Fibroblast of the conjunctiva (primary cell): ENCODE measurements at places on chromosomes 2 and 18.

- DNase-seq = no peak
These were observed 37.7 kb upstream of the TBC1D8 start for GRCh38 chr2:101188683-101189405.

- no peak for DNase-seq
These were observed 28.2 kb downstream of the CALCRL start for GRCh38 chr2:187419808-187420207.

- DNase-seq = no peak
These were observed 65.0 kb downstream of the SEMA4F start for GRCh38 chr2:74719066-74719465.

DNA sequence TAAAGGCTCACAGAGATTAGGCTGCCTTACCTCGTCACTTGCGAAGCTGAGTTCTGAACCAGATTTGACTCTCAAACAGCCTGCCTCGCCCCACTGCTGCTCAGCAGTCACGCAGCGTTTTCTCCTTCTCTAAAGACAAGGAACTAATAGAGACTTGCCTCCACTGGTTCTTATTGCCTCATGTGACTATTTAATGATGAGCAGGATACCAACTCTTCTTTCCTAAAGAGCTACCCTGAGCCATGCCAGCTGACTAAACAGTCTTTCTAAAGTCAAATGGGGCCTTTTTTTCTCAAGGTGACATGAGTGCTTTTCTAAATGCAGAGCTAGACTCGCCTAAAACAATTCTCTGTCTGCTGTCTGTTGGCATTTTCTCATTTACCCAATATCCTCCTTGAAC is 147.5 kb downstream of the NCKAP5 start:
- DNase-seq = no peak

DNA sequence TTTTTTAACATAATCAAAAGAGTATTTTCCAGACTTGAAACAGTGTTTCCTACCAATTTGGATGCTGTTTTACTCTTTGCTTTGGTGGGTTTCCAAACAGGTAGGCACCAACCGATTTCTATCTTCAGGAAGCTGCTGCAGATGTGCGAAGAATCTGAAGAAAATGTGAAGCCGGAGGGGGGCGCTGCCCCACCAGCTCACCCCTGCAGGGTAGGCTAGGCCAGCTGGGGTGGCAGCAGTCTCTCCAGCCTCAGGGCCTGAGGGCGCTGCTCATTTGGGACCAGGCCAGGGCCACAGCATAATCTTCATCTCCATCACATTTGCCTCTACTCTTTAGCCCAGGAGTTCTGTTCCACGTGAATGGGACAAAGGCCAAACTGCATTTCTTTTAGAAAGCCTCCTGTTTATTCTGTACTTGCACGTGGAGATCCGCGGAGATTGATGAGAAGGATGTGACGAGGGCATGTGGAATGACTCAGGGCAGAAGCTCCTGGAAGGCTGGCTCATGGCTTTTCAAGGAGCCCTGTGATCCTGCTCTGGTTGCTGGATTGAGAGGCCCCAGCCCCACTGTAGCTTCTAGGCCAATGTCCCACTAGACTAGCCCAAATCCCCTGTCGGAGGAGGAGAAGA is 84.2 kb upstream of the FAM136A start:
- DNase-seq = no peak

DNA sequence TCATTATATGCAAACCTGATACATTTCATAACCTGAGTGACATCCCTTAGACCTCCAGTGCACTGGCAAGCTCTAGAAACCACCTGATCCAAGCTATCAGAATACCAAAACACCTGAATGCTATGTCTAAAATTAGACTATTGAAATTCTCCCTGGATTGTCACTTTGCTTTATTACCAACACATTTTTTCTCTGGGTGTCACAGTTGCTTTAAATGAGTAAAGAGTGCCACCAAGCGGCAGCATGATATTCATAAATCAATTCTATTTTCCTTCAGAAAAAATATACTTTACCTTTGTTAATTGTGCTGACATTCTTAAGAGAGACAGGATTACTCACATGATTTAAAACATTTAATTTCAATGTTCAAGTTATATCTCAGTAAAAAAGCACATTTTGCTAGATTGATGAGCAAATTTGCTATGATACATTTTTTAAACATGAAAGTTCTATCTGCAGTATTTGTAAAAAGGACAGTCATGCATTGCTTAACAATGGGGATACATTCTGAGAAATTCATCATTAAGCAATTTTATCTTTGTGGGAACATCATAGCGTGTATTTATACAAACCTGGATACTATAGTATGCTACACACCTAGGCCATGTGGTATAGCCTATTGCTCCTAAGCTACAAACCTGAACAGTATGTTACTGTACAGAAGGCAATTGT is 338.4 kb upstream of the SLC39A10 start:
- peak; percentile 13 for DNase-seq

DNA sequence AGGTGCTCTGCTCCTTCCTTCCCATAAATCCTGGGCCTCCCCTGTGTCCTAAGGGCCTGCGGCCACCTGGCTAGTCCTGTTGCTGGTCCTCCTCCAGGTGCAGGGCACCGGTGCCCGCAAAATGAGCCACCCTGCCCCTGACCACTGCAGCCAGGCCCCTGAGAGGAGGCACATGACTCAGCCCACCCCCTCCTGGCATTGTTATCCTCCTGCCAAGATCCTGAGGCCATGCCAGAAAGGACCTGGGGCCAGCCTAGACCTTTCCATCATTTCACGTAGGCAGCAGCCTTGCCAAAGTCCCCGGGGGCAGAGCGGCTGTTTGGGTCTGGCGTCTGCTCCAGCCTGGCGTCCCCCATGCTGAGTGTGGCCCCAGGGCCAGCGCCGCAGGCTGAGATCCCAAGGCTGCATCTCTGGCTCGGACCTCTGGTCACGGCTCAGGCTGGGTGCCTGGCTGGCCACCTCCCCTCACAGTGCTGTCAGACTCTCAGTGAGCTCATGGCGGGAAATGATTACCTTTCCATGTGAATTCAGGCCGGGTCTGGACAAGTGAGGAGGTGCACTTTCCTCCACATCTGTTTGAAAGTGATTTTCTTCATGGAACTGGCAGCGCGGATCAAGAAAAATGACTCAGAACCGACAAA is 81.0 kb downstream of the NDUFA10 start:
- DNase-seq = no peak

DNA sequence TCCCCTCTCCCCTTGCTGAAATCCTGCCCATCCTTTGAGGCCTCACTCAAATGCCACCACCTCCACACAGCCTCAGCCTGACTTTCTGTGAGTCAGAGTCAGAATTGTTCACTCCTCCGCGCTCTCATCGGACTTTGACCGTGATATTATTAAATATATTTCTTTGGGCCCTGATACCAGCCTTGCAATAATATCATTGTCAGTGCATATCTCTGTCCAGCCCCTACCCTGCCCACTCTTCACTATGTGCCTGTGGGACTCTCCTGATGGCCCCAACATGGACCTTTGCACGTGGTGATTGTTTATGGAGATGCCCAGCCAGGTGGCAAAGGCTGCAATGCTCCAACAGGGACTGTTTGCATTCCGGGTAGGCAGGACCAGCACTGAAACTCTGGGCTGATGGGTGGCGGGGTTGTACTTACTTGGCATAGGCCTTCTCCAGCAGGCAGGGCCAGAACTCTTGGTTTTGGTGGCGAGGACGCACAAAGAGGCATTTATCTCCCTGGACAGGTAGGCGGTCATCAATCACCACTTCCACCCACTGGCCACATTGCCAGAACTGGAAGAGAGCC is 37.3 kb downstream of the CAPN13 start:
- no peak for DNase-seq

- no peak for DNase-seq
These were observed 1868.8 kb upstream of the CELF4 start for GRCh38 chr18:39434223-39434920.

DNA sequence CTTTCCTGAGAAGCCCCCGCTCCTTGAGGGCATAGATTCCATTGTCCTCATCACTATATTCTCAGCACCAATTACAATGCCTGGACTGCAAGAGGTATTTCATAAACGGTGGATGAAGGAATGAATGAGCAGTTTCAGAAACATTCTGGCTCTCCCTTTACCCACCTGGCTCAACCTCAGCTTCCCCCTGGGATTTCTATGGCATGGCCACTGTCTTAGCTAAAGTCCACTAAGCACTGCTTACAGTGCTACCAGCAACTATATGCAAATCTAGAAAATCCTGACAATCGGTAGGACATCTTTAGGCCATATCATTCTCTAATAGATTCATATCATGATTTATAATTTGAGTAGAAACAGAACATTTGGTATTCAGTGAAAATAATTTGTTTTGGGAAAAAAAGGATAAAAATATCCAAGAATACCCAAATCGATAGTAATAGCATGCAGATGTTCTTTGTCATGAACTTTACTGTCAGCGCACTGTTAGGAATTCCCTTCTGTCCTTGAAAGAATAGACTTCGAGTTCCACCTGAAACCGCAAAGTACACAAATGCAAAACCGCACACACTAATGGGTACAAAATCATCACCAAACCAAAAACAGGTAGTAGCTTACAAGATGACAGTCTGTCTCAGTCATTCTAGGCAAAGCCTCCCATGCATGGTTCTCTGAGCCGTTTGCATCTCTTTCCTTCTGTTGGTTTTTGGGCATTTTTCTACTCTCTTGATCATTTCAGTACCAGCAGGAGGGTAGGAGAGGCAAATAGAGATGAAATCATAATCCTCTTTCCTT is 303.6 kb upstream of the ID2 start:
- no peak for DNase-seq

DNA sequence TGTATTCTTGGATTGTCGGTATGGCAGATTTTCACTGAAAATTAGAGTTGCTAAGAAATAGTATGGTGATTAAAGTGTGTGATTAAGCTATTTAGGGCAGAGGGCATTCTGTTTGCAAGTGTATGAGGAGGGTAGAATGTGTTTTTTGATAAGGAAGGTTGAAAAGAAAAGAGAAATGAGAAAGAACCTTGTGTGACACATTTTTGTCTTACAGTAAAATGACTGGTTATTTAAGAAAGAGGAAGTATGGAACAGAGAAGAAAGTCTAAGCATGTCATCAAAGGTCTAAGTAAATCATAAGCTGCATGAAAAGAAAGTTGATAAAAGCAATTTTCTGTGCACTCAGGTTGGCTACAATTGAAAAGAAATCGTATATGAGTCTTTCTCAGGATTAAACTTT is 5.2 kb upstream of the RSAD2 start:
- no peak for DNase-seq
